ENCODE measurements at places on chromosomes 1 and 21.

GRCh38 chr1:226710501-226710900 lies 28.6 kb downstream of the ITPKB start:
- no peak for DNase-seq

- DNase-seq: no peak
Observed at GRCh38 chr1:23644555-23644866, 47.1 kb upstream of the RPL11 start.

- DNase-seq: no peak
Observed at GRCh38 chr1:50251702-50252101, 143.0 kb downstream of the ELAVL4 start.

DNA sequence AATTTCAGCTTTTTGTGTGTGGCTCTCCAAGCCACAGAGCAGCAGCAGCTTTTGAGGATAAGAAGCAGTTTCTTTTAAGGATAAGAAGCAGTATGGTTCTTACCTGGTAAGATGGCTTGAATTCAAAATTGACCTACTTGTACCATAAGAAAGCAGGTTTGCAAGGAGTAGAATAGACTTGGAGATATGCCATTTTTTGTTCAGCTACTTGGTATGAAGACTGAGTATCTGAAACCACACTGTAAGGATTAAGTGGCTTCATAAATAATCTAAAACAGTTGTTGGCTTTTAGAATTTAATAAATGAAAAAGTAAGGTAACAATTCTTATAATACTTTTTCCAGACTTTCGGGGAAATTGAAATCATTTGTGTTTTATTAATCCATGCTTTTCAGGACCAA lies 74.2 kb downstream of the ATF6 start:
- DNase-seq: no peak

- peak; percentile 60 for DNase-seq
Observed at GRCh38 chr1:6209661-6210580, 4.0 kb downstream of the RNF207 start.

- DNase-seq: no peak
Observed at GRCh38 chr1:151713874-151714273, 2.7 kb downstream of the CELF3 start.

GRCh38 chr1:41860214-41860613 lies 58.5 kb downstream of the HIVEP3 start:
- DNase-seq: no peak

DNA sequence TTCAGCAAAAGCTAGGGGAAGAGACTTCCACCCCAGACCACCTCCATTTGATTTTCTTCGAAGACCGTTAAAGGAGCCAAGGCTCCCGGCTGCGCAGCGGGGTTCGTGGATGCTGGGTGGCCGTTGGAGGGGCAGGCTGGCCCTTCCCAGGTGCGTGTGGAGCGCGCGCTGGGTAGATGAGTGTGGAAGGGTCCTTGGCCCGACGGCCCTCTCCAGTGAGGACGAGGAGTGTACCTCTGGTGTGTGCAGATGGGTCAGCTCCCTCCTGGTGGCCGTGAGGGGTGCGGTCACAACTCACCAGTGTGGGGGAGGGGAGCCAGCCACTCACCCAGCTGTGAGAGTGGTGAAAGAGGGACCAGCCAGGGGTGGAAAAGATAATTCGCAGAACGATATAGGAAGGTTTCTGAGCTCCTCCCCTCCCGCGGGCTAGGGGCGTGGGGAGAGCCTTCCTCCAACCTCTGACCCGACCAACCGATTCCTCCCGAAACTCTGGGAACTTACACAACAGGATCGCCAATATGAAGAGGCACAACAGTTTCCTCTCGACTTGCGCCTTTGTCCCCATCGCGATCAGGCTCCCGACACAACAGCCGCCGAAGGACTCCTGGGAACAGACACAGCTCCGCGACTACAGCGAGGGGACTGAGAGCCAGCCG lies at the start of gene F11R:
Gene F11R (minus strand): TSS at position 644 of the 656 bp plus-strand sequence. CDS start 79 bp downstream, at position 565.
- DNase-seq: peak; percentile 46

DNA sequence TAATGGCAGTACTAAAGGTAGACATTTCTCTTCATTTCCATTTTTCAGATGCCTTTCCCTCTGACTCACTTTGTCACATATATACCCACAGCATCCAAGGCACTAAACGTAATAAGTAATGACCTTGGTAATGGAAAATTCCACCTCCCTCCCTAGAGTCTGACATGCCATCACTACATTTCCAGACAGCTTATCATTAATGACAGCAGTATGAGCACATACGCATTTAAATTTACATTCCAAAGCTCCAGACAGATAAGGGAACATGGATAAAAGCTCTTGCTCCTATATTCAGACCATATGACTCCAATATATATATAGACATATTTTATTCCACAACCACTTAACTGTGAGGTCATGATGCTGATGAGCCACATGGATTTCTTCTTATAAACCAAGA lies 191.7 kb upstream of the GORAB start:
- no peak for DNase-seq

DNA sequence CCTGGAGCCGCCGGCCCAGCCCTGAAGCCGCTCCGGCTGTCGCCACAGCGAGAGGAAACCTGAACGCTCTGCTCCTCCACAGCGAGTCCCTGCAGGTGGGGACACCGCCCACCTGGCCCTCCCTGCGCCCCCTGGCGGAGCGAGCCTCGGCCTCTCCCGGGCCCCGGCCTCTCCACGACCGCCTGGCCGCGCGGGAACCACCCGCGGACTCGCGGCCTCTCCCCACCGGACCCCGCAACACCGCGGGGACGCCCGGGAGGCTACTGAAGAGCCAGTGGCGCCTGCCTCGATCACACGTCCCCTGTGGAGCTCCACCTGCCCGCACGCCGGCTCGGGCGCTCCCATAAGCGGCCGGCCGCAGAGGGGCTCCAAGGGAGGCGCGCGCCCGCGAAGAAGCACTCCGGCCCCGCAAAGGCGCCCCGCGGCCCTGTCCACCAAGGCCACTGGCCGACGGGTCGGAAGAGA lies 109.6 kb downstream of the KCNN3 start:
- peak; percentile 87 for DNase-seq

GRCh38 chr1:107532318-107532717 lies 391.5 kb downstream of the NTNG1 start:
- DNase-seq: no peak

DNA sequence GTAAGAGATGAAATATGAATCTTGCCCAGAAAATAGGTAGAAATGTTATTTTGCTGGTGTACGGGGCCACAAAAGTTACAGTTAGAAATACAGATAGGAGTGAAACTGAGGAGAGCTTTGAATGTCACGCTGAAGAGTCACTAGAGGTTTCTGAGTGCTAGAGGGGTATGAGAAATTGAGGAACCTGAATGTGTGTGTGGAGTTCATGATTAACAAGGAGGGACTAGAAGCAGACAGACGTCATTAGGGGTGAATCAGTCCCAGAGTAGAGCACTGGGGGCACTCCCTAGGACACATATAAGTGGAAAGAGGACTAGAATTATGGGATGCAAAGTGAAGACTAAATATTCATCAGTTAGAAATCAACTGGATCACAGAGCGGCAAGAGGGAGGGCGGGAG lies 188.9 kb upstream of the MAP1LC3C start:
- no peak for DNase-seq

DNA sequence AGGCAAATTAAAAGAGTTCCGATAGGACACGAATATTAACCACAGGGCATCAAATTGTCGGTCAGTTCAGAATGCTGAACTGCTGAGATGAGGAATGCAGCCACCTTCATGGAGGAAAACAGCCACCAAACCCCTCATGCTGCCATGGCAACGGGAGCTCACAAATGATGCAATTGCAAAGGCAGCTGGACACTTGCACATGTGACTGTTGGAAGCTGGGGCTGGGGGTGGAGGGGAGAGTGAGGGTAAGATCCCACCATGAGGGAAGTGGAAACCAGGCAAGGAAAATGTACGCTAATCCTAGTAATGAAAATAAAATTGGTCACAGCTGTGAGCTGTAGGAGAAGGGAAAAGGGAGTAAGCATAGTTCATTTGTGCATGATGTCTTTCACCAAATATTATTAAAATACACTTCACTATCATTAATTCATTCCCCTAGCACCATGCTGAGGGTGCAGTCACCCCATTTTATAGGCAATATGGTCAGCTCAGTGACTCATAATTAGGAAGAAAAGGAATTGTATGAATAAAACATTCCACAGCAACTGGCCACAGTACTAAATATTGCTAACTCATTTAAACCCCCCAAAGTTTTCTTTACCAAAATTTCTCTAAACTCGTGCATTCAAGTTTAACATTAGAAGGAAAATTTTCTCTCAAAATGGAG lies 15.3 kb downstream of the BECN2 start:
- DNase-seq: no peak

DNA sequence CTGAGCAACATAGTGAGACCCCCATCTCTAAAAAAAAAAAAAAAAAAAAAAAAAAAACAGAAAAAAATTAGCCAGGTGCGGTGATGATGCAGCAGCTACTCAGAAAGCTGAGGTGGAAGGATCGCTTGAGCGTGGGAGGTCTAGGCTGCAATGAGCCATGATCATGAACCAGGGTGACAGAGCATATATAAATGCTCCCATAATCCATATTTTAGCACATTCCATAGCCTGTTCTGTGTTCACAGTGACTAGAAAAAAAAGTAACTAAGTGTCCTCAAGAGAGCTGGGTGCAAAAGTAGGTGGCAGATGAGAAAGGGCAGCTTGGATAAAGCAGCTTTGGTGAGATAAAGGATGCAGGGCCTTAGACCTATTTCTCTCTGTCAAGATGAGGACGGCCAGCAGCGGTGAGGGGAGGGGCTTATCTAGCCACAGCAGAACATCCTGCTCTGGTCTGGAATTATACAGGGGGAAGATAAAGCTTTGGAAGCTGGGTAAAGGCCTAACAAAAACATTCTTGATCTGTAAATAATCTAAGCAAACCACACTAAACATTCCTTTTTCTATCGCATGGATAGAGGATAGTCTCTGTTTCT lies 205.3 kb downstream of the DAB1 start:
- no peak for DNase-seq

- DNase-seq: no peak
Observed at GRCh38 chr1:17833661-17834501, 78.7 kb downstream of the ACTL8 start.

DNA sequence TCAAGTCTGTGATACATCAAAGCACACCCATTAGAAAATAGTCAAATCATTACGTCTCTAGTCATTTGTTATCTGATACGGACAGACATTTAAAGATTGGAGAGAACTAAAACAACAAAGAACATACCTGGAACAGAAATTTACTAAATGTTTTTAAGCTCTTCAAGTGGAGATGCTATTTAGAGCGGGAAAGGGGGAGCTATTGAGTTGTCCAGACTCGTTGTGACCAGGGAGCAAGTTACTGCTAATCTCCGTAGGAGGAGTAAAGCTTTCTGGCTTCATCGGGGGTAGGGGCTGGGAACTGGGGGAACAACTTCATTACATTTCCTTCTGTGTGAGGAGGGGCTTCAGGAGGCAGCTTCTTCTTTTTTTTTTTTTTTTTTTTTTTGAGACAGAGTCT lies 129.7 kb downstream of the RNF220 start:
- DNase-seq: no peak

GRCh38 chr1:207941665-207942064 lies 30.7 kb upstream of the CD34 start:
- DNase-seq: no peak

- no peak for DNase-seq
Observed at GRCh38 chr1:234148816-234149215, 224.4 kb upstream of the COA6 start.

- DNase-seq: no peak
Observed at GRCh38 chr1:114008480-114008941, 29.2 kb downstream of the OLFML3 start.

- DNase-seq: no peak
Observed at GRCh38 chr21:39675590-39675989, 62.9 kb downstream of the B3GALT5 start.

DNA sequence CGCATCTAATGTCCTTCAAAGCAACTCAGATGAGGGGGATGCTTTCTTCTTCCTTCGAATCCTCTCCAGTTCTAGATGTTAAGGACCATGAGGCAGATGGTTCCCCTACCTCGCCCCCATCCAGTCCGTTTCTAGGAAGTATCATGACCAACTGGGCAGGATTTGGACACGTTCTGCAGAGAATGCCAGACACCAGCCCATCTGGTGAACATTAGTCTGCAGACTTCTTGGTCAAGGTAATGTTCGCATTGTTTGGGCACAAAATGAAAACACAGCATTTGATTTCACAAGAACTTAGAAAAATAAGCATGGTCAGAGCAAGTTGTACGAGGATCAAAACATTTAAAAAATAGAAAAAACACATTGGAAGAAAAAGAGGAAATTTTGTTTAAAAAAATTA lies 25.4 kb upstream of the ADARB1 start:
- no peak for DNase-seq

- peak; percentile 22 for DNase-seq
Observed at GRCh38 chr1:53593758-53594380, 134.7 kb downstream of the DMRTB1 start.

DNA sequence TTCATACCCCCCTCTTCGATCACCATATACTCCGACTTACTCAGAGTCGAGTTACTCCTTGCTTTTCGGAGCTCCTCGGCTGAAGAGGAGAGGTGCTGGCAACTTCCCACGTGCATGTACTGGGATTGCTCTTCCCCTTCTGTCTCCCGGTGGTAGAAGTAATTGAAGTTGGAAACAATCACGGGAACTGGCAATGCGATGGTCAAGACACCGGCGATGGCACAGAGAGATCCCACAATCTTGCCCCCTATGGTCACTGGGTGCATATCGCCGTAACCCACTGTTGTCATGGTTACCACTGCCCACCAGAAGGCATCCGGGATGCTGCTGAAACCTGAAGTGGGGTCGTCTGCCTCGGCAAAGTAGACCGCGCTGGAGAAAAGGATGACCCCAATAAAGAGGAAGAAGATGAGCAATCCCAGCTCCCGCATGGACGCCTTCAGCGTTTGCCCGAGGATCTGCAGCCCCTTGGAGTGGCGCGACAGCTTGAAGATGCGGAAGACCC lies 1.5 kb downstream of the KCNA3 start:
- peak; percentile 29 for DNase-seq

GRCh38 chr1:29210278-29211085 lies 20.3 kb downstream of the MECR start:
- no peak for DNase-seq

GRCh38 chr1:161480381-161481035 lies 24.7 kb upstream of the FCGR2A start:
- DNase-seq: no peak

DNA sequence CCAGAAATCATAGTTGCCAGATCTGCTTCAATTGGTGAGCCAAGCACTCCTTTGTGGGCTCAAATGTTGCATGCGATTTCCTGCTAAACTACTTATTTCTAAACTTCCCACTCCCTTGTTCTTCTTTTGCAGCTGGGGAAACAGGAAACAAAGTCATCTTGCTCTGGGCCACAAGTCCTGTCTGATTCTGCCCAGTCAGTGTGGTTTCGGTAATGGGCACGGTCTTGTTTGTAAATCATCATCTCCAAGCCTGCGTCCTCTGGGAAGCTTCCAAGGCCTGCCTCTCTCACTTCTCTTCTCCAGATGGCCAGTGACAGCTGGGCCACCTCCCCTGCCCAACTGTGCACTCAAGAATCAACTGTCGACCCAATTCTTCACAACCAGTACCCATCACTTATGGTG lies 4.4 kb downstream of the S100A8 start:
- DNase-seq: no peak

DNA sequence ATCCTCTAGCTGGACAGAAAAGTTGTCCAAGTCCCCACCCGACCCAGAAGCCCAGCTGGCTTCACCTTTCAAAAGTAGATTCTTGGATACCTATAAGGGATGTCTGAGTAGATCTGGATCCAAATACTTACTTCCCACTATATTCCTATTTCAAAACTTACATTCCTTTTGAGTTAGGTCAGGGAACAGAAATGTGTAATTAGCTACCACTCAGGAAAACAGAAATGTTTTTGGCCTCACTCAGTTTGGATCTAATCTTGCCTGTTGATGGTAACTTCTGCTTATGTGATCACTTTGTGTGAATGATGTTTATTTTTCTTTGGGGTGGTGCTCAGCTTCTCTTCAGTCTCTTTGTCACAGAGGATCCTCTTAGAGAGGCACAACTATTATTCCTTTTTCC lies 814.4 kb upstream of the RGS18 start:
- DNase-seq: no peak
